GM23338 (cell line): ENCODE measurements at places on chromosomes 16 and 17. TPM values are rescaled to one million over a fixed set of nuclear protein-coding genes. Genes with fewer than 3 reads are reported as not detected.

DNA sequence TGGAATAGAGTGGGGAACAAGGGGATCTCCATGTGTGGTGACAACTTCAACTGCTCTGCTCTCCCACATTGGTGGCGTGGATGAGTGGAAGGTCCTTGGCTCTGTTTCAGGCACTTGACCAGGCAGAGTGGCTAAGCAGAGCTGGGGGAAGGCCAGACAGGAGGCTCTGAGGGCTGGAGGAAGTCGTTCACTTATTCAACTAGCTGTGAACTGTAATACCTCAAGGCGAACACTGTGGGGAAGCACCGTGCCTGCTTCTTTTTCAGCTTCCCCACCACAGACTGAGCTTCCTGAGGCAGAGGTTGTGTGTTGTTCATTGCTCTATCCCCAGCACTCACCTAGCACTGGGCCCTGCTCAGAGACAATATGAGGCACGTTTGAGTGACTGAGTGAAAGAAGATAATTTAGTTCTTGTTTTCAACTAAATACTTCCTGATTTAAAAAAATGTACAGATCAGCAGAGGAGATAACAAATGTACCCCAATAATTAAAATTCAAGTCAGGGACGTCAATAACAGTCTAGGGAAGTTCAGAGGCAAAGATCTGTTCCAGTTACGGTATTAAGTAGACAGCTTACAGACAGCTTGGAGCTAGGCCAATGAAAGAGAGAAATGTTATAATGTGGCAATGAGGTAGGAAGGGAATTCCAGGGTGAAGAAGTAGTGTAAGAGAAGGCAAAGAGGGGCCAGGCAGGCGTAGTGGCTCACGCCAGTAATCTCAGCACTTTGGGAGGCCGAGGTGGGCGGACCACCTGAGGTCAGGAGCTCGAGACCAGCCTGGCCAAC is 34.7 kb downstream of the MYO18A start:
- no peaks in the 10 kb centered on the region; the same call in 1 of the 2 replicates for H3K36me3 ChIP-seq
- no peak overlapping the region for H3K4me3 ChIP-seq
- peak overlapping the region; percentile 7; the same call in 1 of the 2 replicates for H3K27ac ChIP-seq
- peak; percentile 89 for DNase-seq
- H3K27me3 ChIP-seq, result no peaks in the 10 kb centered on the region

The KRTAP1-5 gene
- not detected in 2 replicates for total RNA-seq

DNA sequence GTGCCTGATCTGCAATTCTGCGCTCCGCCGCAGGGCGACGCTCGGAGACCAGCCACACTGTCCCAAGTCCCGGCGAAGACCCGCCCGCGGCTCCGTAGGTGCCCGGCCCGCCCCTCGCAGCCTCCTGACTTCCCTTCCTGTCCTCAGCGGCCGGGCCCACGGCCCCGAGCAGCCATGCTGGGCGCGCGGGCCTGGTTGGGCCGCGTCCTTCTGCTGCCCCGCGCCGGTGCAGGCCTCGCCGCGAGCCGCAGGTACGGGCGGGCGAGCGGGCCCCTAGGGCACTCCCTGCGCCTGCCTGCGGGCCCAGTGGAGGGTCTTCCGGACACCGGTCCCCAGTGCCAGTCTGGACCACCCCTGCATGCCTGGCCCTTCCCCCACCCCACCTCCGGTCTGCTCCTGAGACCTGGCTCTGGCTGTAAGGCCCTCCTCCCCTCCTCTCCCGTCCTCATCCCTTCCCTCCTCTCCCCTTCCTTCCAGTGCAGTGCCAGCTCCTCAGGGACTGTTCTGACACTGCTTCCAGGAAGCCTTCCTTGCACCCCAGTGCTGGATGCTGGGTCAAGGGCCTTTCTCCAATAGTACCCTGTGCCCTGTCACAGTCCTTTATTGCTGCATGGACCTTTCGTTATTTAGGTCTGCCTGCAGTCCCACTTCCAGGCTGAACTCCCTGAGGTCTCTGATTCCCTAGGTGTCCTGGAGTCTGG is at the start of gene SPATA20:
Gene SPATA20, plus strand, starts transcription at position 140 of the 701 bp plus-strand sequence. Its CDS starts 35 bp downstream, at position 175.
- H3K4me3 ChIP-seq, result peak within 1 kb of the TSS; percentile 67
- H3K27me3 ChIP-seq, result no peaks in the 10 kb centered on the region
- H3K36me3 ChIP-seq, result no peaks in the 10 kb centered on the region
- H3K27ac ChIP-seq, result no peak within 1 kb of the TSS
- peaks cover 14% of the 10 kb centered on the region; the same call in 1 of the 2 replicates for H3K4me1 ChIP-seq

DNA sequence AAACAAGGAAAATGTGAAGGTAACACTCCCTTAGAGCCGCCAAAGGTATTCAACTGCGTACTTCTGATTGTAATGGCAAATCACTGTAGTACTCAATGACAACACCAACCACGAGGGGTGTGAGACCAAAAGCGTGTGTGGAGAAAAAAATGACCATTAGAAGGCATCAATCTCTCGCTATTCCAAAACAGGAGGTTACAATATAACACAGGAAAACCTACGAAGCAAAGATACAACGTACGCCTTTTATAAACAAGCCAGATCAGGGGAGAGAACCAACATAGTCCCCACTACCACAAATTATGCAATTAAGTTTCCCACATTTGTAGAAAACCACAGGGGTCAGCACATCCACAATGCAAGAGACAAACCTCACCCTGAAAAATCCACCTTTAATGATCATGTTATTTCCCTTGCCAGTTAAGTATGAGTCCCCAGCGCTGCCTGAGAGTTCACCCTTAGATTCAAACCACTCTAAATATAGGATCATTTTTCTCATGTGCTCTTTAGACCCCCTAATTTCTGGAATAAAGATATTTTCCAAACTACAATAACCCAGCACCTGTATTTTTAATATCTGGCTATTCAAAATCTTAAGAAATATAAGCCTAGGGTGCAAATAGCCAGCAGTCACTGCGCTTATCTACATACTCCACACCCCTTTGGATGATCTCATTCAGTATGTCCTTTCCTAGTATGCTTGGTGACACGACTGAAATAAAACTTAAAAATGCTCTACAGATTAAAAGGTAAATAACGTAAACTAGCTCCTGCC is 12.4 kb downstream of the TEX14 start:
- H3K4me3 ChIP-seq, result no peak overlapping the region
- H3K4me1 ChIP-seq, result no peaks in the 10 kb centered on the region
- no peaks in the 10 kb centered on the region for H3K27me3 ChIP-seq
- DNase-seq, result peak; percentile 49

DNA sequence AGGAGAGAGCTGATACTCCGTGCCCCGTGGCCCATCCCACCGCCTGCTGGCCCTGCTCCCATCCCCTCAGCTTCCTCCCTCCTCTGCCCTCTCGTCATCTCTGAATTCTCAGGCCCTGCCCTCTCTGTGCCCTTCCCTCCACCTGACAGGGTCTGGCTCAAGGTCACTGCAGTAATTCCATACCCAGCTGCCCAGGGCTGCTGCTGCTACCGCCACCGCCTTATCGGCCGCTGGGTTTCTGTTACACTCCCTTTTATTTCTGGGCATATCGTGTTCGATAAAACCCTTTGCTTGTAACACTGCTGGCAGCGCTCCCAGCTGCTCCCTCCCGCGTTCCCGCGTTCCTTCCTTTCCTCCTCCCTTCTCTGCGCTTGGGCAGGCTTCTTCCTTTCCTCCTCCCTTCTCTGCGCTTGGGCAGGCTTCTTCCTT is 1.2 kb downstream of the EPN3 start:
- H3K27me3 ChIP-seq, result peaks cover 28% of the 10 kb centered on the region
- no peak overlapping the region for H3K27ac ChIP-seq
- H3K4me3 ChIP-seq, result peak overlapping the region; percentile 86
- H3K36me3 ChIP-seq, result no peaks in the 10 kb centered on the region

The TBC1D3D gene
- 0.24 TPM in 1 of 2 replicates, not detected in the other for total RNA-seq

- no peaks in the 10 kb centered on the region for H3K27me3 ChIP-seq
- H3K4me3 ChIP-seq, result no peak overlapping the region
- no peak overlapping the region for H3K27ac ChIP-seq
- DNase-seq, result no peak
- H3K4me1 ChIP-seq, result no peaks in the 10 kb centered on the region
- no peaks in the 10 kb centered on the region for H3K36me3 ChIP-seq
These were observed 20.6 kb upstream of the MAPT start for GRCh38 chr17:45873728-45874127.

DNA sequence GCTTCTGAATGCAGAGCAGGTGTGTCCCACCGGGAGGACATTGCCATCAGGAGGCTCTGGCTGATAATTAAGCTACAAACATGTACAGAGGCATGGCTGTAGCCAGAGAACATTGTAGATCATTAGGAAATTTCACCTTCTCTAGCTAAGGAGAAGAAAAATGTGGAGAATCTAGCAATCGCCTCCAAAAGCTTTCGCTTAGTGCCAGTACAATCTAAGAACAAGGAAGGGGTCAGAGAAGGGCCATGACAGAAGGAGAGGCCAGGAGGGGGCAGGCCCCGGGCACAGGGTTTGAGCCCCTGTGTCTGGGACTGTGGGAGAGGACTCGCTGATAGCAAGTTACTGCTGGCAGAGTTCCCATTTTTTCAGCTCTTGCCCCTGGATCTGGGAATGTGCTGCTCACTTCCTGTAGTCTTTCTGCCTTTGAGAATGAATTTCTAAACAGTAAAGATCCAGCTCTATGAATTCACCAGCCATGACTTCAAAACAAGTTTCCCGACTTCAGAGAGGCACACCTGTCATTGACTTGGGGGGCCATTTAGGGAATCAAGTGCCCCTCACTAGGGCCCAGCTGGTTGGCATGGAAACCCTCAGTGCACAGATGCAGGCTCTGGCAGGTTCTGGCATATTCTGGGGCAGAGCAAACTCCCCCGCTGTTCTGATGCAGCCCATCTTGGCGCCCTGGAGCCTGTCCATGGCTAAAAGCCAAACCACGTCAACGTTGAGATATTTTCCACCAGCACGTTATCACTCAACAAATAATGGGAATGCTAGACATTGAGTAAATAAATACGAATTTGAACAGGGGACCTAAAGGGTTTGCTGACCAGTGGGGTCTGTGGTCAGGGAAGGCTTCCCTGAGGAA is 59.5 kb upstream of the CACNG4 start:
- no peak for DNase-seq
- H3K36me3 ChIP-seq, result no peaks in the 10 kb centered on the region
- H3K27ac ChIP-seq, result no peak overlapping the region
- no peaks in the 10 kb centered on the region for H3K4me1 ChIP-seq
